ENCODE measurements at places on chromosomes 11 and 22.

DNA sequence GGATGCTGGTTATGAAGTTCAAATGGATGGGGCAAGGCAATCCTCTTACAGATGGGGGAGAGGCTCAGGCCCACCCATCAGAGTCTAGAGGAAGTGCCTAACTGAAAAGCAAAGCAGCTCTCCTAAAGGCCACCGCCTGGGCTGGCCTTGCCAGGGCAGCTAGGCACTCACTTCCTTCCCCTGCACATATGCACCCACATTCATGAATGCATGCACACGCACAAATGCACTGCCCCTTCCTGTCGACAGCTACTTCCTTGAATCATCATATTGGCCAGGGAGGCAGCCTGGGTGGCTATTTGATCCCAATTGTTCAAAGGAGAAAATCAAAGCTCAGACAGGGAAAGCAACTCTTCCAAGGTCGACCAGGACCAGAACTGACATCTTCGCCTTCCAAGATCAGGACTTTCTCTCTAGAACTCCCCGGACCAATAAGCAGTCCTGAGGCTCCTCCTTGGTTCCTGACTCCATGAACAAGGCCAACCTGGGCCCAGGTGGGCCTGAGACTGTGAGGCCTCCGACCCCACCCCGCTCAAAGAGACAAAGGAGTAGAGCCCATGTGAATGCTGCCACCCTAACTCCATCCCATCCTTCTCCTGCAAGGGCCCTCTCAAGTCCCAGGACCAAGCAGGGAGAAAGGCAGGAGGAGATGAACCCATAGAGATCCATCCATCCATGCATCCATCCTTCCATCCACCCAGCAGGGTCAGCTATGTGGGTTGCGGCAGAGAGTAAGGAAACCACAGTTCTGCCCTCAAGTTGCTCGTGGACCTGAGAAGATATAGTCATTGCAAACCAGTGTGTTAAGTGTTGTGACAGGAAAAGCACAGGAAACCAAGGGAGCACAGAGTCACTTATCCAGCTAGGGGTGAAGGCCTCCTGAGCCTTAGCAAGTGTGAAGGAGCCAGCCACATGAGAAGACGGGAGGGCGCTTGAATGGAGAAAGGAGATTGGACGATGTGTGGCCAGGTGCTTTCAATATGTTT, 35.4 kb upstream of the LMO1 start:
- no peak for DNase-seq

DNA sequence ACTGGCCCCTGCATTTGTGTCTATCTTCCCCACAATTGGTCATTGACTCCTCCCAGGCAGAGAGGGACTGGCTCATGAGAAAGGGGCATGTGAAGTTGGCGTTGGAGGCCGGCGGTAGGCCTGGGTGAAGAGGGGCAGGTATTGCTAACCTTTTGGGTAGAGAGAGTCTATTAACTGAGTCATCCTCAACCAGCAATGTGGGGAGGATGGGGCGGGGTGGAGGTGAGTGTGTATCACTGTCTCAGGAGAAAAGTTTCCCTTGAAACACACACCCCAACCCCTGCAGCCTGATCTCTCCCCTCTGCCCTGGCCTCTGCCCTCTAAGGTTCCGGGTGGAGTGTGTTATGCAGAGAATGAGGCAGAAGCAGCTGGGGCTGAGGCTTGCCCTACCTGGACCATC, 60.1 kb upstream of the PHF21B start:
- no peak for DNase-seq

DNA sequence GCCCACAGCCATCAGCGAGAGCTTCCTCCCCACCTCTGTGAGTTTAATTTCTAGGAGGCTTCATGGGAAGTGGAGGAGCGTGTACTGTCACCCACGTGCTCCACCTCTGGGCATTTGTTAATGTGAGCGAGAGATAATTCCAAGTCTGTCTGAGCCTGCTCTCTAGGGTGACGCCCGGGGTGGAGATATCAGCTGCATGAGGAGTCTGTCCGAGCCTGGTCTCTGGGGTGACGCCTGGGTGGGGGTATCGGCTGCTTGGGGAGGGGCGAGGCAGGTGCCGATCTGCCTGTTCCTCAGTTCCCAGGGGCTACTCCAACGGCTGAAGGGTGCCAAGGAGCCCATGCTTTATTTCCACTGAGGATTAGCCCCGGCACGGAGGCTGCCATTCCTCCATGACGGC, 735.0 kb downstream of the BRD1 start:
- DNase-seq: no peak

DNA sequence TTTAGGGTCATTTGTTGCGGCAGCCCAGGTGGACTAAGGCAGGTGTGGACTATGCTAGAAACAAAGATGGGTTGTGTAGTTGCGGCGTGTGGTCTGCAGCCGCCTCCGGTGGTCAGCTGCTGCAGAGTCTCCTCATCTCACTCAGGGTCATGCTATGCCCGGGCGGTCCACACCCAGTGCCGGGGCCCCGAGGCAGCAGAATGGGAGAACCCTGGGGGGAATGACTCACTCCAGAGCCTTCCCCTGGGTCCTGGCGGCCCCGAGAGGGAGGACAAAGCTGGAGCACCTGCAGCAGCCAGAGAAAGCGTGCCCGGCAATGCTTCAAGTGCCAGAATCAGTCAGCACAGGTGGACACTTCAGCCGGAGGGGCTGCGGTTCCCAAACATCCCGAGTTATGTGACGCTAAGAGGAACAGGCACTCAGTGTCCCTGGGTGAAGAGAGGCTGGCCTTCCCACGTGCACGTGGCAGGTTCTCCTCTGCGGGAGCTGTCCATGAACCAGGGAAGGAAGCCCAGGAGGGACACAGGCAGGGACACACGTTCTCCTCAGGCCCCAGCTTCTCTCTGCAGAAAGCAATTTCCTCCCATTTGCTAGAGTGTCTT, 289.6 kb upstream of the B3GAT1 start:
- DNase-seq: peak; percentile 12

DNA sequence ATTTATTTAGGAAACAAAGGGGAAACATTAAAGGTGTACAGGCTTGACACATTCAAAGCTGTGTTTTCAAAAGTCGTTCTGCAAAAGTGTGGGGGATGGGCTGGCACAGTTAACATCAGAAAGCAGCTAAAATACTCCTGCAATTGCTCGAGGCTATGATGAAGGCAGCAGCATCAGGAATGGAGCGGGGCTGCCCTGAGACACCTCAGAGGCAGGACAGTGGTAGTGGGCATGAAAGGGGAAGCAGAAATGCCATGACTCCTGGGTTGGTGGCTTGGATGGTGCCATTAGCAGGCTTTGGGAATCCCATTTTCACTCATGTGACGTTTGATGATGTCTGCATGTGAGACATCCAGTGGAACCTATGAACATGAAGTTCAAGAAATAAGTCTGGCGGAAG, 646 bp downstream of the NCAPD3 start:
- DNase-seq: peak; percentile 66

DNA sequence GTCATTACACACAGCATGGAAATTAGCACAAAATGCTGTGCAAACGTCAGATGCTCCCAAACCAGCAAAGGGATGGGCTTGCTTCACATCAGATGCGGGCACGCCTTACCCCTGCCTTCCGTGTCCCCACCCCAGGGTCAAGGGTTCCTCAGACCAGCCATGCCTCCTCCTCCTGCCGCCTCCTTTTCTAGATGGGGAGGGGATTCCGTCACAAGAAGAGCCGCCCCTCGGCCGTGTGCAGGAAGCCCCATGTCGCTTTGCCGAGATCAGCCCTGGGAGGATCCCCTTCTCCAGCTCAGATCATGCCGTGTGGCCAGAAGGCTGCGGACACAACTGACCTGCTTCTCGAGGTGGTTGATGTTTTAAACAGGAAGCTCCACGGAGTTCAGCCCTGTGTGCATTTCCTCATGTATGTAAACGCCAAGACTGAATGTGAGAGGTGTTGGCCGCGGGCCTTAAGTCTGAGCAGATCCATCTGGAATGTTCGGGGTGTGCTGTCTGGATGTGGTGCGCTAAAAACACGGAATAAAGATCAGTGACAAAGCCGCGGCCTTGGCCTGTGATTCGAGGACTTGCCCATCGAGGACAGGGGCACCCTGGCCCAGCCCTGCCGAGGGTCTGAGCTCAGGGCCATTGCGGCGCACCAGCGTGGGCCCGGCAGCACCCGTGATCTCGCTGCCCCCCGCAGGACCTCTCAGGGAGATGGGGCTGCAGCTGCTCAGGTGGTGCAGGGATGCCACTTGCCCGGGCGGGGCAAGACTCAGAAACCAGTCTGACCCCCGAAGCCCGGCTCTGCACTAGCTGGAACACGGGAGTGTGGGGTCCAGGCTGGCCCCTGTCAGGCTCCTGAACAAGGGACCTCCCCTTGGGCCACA, 412.9 kb downstream of the TBC1D22A start:
- no peak for DNase-seq

DNA sequence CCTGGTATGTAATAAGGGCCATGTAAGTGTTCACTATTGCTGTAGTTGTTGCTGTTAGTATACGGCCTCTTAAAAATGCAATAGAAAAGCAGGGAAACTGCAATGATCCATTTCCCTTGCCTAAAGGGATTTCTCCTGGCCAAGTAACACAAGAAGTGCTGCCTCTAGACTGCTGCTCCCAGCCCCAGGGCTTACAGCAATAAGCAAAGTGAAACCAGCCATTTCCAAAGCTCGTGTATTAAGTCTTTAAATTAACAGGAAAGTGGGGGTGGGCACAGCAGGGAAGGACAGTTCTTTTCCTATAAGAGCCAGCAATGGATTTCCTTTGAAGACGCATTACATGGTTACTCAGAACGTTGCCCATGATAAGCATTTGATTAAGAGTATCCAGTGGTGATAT, 36.9 kb upstream of the WT1 start:
- no peak for DNase-seq

GRCh38 chr11:86623041-86623621, 49.3 kb downstream of the ME3 start:
- no peak for DNase-seq

DNA sequence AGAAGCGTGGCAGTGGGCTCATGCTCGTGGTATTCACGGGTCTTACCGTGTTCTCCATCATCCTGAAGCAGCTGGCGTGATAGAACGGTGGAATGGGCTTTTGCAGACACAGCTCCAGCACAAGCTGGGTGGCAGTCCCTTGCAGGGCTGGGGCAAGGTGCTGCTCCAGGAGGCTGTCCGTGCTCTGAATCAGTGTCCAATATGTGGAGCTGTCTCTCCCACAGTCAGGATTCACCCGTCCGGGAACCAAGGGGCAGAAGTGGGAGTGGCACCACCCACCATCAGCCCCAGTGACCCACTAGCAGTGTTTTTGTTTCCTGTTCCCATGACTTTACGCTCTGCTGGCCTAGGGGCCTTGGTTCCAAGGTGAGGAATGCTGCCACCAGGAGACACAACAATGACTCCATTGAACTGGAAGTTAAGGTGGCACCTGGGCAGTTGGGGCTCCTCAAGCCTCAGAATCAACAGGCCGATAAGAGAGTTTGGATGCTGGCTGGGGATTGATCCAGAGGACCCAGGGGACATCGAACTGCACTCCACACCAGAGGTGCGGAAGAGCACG, 16.9 kb upstream of the CD81 start:
- no peak for DNase-seq

DNA sequence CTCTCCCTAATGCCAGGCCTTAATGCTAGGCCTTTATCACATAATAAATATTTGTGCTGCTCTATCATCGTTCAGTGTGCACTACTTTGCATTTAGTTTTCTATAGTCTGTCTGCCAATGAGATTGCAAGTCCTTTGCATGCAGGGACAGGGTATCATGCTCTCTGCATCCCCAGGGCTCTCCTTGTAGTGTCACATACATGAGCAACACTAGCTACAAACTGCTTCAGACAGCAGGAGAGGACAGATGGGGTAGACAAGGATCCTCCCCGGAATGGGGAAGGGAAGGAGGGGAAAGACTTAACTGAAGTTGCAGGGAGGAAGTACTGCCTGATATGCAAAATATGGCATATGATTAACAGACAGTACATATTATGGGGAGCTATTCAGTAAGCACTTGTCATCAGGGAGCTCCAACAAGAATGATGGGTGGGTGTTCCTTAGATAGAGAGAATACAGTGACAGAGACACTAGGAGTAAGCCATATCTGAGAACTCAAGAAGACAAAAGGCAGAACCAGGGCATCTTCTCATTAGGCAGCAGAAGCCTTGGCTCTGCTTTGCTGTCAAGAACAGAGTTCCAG, 42.8 kb downstream of the ZNF202 start:
- DNase-seq: no peak

- DNase-seq: no peak
Measured at GRCh38 chr11:120231963-120232362, 8.0 kb upstream of the POU2F3 start.

DNA sequence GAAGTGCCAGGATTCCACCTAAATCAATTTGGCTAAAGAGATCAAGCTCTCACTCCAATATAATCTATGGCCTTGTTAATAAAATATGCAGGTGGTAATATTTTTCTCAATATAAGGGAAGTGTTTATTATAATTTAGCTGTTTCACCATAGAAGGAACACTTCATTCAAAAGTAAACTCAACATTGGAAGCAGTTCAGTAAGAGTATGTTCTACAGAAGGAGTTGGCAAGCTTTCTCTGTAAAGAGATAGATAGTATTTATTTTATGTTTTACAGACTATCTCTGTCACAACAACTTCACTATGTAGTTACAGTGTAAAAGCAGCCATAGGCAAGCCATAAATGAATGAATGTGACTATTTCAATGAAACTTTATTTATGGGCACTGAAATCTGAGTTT, 313.6 kb upstream of the ANO3 start:
- DNase-seq: no peak

GRCh38 chr11:95088946-95089619, 563 bp upstream of the ENDOD1 start:
- no peak for DNase-seq

- no peak for DNase-seq
Measured at GRCh38 chr11:35629914-35630313, 11.7 kb downstream of the FJX1 start.

DNA sequence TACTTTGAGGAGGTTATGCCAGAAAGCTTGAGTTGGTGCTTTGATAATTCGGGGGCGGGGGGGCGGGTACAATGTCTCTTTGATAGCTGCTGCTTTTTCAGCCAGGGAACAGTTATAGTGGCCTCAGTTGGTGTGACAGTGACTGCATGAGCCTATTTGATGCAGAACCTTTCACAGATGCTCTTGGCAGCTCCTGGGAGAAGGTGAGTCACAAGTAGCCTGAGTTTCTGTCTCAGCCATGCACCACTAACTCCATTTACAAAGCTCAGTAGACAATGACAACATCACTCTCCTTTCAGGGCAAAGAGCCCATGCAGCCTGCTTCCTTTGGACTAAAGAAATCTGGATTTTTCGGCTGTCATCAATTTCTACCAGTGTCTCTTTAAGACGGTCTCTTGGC, 42.1 kb upstream of the SEZ6L start:
- no peak for DNase-seq

GRCh38 chr11:65212226-65212801, 30.6 kb downstream of the CAPN1 start:
- no peak for DNase-seq

DNA sequence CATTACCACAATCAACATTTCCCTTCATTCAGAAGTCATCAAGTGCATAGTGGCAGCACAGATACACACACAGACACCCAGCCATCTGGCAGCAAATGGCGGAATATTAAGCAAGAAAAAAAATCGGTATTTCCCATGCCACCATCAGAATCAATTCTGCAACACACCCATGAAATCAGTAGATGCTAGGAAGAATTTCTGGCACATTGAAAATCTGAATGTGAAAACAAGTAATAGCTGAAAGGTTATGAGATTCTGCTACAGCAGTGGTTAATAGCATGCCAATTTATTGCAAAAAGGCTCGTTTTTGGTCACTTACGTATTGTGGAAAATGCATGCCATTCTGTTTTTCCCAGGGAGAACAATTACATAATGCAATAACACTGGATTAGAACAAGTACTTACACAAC, 91.1 kb downstream of the PICALM start:
- no peak for DNase-seq

GRCh38 chr11:11543656-11544055, 78.1 kb downstream of the GALNT18 start:
- DNase-seq: no peak

- no peak for DNase-seq
Measured at GRCh38 chr11:11036185-11036847, 178.5 kb upstream of the ZBED5 start.
